ENCODE measurements at places on chromosomes 3 and 15.

- DNase-seq = peak; percentile 18
Measured at GRCh38 chr3:57856675-57857074, 100.6 kb downstream of the SLMAP start.

GRCh38 chr3:13455644-13456043, 24.5 kb upstream of the HDAC11 start:
- no peak for DNase-seq

GRCh38 chr3:23981955-23982354, 36.9 kb downstream of the NR1D2 start:
- DNase-seq = no peak

GRCh38 chr3:115784739-115785536, 161.6 kb downstream of the GAP43 start:
- DNase-seq = no peak

DNA sequence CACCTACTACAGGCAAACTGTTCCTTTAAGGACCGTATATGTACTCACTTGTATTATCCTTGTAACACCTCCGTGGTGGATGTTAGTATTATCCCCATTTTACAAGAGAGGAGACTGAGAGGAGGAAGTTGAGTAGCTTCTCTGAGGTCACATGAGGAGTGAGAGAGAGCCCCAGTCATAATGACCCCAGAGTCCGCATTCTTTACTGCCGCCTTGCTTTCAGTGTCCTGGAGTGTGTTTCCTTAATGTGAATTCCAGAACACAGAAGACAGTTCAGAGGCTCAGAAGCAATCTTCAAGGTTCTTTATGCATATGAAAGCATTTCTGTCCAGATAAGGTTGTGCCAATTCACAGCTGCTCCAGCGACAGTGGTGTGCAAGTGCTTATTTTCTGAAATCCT, 199.2 kb downstream of the CACNA2D3 start:
- no peak for DNase-seq

- DNase-seq = peak; percentile 13
Measured at GRCh38 chr3:190811775-190812480, 50.6 kb downstream of the GMNC start.

DNA sequence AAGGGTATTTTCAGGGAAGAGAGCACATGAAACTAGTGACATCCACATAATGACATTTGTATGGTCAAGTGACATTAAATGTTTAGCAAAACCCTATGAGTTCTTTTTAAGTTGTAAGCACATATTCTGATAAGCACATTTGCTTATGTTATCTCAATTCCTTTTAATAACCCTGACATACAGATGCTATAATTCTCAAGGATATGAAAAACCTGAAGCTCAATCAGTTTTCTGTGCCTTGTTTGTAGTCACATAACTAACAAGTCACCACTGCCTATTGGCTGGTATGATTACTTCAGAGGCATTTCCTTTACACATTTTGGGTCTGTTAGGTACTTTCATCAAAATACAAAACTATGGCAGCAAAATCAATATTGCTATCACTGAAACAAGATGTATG, 74.1 kb downstream of the FAIM start:
- no peak for DNase-seq

- DNase-seq = no peak
Measured at GRCh38 chr3:54987719-54988118, 59.9 kb upstream of the LRTM1 start.

DNA sequence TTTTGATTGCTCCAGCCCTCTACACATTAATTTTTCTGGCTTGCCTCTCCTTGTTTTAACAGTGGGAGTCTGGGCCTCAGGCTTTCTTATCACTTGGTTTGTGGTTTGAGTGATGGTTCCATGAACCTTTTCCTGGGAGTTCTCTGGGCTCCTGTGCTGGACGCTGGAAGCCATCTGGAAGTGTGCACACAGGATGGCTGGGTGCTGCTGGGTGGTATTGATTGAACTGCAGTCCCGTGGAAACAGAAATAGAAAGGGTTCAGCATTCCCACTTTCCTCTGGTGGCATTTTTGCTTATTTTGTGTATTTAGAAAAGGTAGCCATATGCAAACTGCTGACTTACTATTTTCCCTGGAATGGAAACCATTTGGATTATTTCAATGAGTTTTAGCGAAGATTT, 25.6 kb downstream of the MITF start:
- DNase-seq = no peak

GRCh38 chr3:107951126-107951525, 139.7 kb downstream of the CD47 start:
- DNase-seq = no peak

GRCh38 chr3:116443191-116443661, 2.1 kb downstream of the LSAMP start:
- no peak for DNase-seq

DNA sequence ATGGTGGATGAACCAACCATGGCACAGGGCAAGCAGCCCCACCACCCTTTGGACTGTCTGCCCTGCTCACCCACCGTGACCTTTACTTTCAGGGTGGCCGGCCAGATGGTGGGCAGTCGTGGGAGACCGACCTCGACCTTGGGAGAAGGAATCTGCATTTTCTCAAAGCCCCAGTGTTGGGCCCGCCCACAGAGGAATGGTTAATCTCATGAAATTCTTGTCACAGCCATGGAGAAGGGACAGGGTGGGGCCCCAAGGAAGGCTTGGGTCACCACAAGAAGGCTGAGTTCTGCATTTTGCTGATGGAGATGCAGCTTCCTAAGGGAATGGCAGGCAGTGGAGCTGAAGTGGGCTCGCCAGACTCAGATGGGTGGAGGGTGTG, 2.9 kb downstream of the PLXND1 start:
- DNase-seq = no peak

DNA sequence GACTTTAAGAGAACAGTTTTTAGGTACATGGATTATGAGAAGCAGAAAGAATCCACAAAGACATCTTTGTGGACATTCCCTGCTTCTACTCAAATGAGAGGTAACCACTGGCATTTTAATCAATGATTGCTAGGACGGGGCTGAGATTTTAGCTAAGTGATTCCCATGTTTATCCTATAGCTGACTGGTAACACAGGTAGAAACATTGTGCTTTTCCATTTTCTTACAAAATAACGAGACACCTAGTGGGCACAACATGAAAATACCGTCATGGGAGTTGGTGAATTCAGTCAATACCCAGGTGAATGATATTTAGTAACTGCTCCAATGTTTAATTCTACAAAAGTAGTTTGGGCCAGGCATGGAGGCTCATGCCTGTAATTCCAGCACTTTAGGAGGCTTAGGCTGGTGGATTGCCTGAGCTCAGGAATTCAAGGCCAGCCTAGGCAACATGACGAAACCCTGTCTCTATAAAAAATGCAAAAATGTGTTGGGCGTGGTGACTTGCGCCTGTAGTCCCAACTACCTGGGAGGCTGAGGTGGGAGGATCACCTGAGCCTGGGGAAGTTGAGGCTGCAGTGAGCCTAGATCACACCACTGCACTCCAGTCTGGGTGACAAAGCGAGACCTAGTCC, 37.2 kb upstream of the DENND4A start:
- DNase-seq = peak; percentile 69

- no peak for DNase-seq
Measured at GRCh38 chr3:50459785-50460184, 43.6 kb downstream of the CACNA2D2 start.

DNA sequence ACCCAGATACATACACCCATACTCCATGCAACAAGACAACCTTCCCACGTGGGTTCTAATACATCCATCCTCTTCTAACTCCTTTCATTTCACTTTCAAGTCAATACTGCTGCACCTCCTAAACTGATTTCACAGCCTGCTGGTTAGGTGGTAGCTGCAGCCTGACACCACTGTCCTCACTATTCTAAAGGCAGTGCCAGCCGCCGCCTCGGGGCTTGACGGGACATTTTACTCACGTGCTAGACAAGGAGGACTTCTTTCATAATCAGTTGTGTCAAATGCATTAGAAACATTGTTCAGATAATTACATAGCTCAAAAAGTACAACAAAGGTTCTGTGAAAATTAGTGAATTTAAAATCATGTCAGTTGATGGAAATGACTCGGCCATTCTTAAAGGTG, 6.3 kb downstream of the UROC1 start:
- no peak for DNase-seq

DNA sequence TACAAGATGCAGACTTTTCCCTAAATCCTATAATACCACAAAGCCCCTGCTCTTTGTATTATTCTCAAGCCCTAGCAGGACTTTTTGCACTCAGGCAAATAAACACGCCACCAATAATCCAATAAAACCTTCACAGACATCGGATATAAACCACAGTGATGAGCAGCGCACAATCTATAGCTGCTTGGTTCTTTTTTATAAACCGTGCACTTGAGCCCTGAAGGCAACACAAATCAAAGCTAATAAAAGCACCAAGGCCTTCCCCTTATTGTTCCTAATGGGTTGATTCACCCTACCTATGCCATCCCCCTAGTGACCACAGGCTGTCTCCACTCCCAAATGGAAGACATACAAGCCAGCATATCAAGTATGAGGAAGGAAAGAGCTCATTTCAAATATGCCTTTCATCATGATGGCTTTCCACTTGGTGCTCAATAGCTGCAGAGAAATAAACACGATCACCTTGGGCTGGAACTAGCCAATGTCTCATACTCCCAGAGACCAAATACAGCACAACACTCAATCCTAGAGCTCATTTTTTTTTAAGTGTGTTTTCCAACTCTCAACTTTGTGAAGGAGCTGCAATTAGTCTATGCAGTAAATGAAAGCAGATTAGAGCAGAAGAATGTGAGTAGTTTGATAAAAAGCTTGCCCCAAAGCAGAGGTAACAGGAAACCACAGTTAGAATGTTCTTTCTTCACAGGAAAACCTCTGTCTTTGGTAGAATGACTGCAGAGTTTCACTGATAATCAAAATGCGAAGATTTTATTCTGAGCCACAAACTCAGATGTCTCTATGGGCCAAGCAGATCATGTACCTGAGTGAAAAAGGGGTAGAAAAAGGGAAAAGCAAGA, 573.9 kb downstream of the AGBL1 start:
- no peak for DNase-seq

GRCh38 chr3:190064112-190064511, 56.6 kb downstream of the P3H2 start:
- DNase-seq = no peak

DNA sequence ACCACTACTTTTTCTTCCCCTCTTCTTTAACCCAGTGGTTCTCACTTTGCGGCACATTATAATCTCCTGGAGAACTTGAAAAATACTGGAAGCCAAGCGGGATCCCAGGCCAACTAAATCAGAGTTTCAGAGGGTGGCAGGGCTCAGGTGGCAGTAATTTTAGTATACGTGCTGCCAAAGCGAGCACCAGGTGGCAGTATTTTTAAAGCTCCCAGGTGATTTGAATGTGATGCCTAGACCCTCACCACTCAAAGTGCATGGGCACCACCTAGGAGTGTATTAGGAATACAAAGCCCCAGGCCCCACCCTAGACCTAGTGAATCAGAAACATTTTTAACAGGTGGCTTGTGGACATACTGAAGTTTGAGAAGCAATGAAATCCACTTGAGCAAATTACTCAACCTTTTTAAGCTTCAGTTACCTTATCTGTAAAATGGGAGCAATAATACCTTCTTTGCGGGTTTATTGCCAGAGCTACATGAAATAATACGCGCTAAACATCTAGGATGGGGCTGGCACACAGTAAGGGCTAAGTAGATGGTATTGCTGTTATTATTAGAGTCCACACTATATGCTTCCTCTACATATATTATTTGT, 8.3 kb downstream of the B3GALNT1 start:
- DNase-seq = peak; percentile 14

- DNase-seq = no peak
Measured at GRCh38 chr3:27888562-27888961, 166.4 kb upstream of the EOMES start.

DNA sequence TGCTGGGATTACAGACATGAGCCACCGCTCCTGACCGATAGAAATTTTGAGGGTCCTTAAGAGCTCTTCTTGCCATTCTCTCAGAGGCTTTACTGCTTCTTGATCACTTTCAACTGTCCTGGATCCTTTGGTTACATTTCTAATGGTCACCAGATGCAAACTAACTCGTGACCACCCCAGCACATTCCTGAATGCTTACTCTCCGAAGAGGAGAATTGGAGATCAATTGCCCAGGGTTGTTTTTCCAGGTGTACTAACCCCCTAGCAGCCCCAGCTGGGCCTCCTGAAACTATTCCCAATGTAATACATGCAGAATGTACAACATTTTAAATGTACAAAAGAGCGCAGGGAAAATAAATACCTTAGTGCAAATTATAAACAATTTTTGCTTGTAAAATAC, 65.1 kb upstream of the TBL1XR1 start:
- no peak for DNase-seq

Data from B cell (primary cell).